Activated T-helper 1 cell treated with anti-CD3 and anti-CD28 coated beads, Interleukin-2, amount 50 U/mL, for 16 hours (primary cell): ENCODE measurements at places on chromosomes 2 and 18.

GRCh38 chr18:24922491-24922890, 429.5 kb downstream of the ZNF521 start:
- DNase-seq: no peak

- DNase-seq: no peak
Measured at GRCh38 chr18:50080932-50081560, 113.9 kb downstream of the MYO5B start.

- no peak for DNase-seq
Measured at GRCh38 chr2:135948642-135949355, 36.6 kb downstream of the DARS1 start.

DNA sequence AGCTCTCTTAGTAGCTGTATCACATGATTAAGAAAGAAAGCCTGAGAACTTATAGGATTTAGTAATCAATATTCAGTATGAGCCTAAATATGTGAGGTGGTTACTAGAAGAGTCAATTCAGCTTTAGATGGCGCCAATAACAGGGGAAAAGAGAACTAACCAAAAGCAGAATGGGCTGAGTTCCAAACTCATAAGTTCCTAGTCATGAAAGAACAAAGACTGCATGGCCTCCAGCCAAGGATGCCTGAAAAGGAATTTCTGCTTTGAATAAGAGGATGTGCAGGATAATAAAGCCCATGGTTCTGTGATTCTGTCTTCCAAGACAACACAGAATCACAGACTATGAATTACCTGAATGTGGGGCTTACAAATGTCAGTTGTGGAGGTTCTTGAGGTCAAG, 196.5 kb downstream of the SATB2 start:
- no peak for DNase-seq

- DNase-seq: no peak
Measured at GRCh38 chr2:177056481-177056929, 156.1 kb upstream of the HNRNPA3 start.

- DNase-seq: no peak
Measured at GRCh38 chr2:168816369-168816768, 13.9 kb downstream of the NOSTRIN start.

GRCh38 chr18:34354351-34354750, 129.6 kb upstream of the NOL4 start:
- DNase-seq: no peak

DNA sequence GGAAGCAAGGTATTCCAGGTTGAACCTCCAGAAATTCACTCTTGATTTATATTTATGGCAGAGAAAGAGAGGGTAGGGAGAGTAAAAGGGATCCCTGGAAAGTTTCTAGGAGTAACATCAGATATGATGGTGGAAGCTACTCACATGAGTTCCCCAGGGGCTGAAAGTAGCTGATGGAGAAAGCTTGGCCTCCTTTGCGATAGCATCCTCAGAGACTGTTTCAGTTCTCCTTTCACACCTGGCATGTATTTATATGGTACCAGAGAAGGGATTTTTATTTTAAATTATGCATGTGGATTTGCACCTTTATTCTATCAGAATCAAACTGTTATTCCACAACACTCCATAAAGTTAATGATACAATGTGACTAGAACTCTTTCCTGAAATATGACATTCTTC, 126.3 kb upstream of the OSR1 start:
- no peak for DNase-seq

- DNase-seq: no peak
Measured at GRCh38 chr2:98736464-98736889, 5.5 kb upstream of the MGAT4A start.

- no peak for DNase-seq
Measured at GRCh38 chr2:46236006-46236875, 61.0 kb upstream of the EPAS1 start.

- no peak for DNase-seq
Measured at GRCh38 chr2:160490733-160491685, 2.6 kb downstream of the RBMS1 start.

DNA sequence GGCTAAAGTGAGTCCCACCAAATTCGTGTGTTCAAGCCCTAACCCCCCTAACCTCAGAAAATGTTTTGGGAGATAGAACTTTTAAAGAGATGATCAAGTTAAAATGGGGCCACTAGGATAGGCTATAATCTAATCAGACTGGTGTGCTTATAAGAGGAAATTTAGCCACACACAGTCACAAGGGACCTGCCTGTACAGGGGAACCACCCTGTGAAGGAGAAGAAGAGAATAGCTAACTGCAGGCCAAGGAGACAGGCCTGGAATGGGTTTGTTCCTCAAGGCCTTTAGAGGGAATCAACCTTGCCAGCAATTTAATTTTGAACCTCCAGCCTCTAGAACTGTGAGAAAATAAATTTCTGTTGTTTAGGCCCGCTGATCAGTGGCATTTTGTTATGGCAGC, 36.0 kb upstream of the TANK start:
- DNase-seq: no peak

DNA sequence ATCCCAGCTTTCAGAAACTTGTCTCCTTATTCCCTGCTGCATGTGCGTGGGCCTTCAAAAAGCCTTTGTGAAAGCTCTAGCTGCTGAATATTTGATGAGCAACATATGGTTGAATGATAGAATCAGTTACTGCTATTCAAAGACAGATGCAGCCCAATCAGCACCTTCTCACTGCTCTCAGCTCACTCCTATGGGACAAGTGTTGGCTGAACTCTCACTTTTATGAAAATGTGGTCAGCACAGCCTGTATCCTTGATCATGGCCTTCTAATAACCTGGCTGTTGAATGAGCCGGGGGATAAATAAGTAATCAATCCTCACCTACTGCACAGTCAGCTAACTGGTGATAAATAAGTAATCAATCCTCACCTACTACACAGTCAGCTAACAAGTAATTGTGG, 103.2 kb downstream of the PIEZO2 start:
- no peak for DNase-seq

GRCh38 chr2:63283273-63283672, 232.6 kb downstream of the OTX1 start:
- DNase-seq: no peak
